ENCODE measurements at places on chromosomes 2 and 18.
A peak's percentile ranks its signal among the peaks of the same experiment; 100 is the strongest.

- no peak for DNase-seq
Measured at GRCh38 chr2:9398881-9399780, 24.2 kb downstream of the ITGB1BP1 start.

GRCh38 chr2:9178904-9179571 lies 27.6 kb upstream of the ASAP2 start:
- DNase-seq: no peak

GRCh38 chr2:48089644-48090043 lies 183.3 kb upstream of the FBXO11 start:
- no peak for DNase-seq

DNA sequence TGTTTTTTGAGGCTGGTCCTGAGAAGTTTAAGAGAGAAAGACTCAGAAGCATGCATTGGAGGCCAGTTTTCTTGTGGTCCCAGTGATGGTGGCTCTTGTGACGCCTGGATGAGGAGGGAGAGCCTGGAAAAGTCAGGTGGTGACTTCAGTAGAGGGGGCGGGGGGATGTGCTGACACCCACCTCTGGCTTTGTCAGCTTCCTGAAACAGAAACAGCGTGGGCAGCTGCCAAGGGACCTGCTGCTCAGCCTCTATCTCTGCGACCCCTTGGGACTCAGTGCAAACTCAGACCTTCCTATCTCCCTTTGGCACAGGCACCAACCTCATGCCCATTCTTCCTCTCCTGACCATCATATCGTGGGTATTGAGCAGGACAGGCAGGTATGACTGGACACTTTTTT lies 6.4 kb downstream of the TGFBRAP1 start:
- DNase-seq: no peak

DNA sequence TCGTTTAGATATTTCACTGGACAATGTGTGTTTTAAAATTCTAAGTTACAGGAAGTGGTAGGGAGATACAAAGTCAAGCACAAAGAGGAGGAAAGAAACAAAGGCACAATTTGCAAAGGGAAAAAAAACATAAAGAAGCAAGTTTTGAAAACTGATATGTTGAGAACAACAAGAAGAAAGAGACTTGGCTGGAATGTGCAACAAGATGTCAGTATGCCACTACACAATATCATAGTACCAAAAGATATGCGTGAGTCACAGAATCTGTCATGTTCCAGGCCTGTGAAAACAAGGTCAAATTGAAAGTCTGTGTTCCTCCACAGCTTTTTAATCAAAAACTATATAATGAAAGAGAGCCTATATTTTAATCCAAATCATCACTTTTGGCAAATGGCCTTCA lies 12.0 kb downstream of the EXOC6B start:
- DNase-seq: no peak

DNA sequence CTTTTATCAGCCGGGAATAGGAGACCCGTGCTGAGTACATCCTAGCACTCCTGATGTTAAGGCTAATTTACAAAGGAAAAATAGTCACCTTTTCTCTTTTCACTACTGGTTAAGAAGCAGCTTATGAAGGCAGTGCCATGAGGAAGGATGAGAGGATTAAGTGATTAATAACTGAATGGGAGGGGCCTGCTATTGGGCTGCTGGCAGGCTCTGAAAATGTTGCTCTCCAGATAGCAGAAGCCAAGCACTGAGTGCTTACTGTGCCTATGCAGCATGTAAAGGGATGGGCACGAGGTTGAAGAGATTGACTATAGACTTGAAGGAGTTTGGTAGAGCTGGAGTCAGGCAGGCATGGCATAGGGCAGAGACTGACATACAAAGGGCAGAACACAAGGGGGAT lies 282.4 kb upstream of the THSD7B start:
- no peak for DNase-seq

DNA sequence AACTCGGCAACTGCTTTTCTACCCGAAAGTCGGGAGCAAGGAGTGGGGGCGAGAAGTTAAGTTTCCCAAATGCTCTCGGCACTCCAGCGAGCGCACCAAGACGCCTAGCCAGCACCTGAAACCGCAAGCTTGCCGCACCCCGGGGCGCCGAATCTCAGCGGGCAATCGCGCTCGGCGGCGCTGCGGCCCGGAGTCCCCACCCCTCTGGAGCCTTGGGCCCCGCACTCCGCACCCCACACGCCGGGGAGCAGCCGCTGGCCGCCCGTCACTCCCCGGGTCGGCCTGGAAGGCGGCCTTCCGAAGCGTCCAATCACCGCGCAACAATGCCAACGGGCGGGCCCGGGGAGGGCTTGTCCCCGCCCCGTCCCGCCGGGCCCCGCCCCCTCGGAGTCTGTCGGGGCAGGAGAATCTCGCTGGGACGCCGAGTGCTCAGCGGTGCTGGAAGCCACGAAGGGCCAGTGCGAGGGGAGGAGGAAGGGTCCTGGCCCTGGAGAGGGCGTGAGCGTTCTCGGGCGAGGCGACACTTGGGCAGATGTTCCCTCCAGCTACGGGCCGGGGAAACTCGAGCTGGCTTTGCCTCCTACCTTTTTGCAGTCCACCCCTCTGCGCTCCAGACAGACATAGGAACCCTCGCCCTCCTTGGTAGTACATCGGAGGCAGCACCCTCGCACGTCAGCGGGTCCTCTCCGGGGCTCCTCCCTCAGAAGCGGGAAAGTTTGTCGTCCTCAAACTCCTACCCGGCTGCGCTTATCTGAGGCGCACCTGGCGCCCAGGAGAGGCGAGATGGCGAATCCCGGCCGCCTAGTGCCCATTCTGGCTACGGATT lies 1.1 kb upstream of the ZBTB7C start:
- DNase-seq: no peak

DNA sequence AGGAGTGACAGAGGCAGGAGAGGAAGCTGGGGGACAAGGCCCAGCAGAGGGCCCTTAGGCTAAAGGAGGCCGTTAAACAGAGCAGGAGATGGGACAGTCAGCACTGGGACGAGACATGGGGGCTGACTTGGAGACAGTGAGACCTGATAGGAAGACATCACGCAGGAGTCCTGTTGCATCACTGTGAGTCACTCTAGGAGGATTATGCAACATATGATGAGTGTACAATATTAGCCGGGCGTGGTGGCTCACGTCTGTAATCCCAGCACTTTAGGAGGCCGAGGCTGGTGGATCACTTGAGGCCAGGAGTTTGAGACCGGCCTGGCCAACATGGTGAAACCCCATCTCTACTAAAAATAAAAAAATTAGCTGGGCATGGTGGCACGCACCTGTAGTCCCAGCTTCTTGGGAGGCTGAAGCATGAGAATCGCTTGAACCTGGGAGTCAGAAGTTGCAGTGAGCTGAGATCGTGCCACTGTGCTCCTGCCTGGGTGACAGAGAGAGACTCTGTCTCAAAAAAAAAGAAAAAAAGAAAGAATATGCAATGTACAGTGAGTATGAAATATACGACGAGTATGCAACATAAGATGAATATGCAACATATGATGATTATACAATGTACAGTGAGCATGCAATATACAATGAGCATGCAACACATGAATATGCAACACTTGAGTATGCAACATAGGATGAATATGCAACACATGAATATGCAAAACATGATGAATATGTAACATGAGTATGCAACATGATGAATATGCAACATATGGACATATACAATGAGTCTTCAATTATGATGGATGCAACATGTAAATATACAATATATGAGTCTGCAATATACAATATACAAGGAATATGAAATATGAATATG lies 83.3 kb upstream of the ID2 start:
- DNase-seq: peak; percentile 25

- DNase-seq: no peak
Measured at GRCh38 chr2:80361904-80362303, 57.4 kb upstream of the LRRTM1 start.

DNA sequence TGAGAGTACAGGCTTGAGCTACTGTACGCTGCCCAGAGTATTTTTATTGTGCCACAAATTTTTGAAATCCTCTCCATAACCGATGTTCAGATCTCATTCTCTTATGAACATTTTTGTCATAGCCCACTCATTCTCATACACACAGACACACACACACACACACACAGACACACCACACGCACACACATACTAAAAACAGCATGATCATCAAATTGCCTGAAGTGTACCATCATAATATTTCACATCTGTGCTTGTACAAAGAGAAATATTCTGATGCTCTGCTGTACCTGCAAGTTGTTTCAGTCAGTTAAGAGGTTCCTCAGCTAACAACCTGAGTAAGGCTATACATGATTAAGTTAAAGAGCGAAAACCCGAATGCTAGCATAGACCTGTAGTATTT lies 95.1 kb downstream of the LRRTM1 start:
- DNase-seq: no peak

GRCh38 chr18:64852281-64852680 lies 703.4 kb upstream of the LINC00305 start:
- DNase-seq: no peak

- DNase-seq: no peak
Measured at GRCh38 chr2:238703436-238703835, 144.4 kb upstream of the TWIST2 start.

DNA sequence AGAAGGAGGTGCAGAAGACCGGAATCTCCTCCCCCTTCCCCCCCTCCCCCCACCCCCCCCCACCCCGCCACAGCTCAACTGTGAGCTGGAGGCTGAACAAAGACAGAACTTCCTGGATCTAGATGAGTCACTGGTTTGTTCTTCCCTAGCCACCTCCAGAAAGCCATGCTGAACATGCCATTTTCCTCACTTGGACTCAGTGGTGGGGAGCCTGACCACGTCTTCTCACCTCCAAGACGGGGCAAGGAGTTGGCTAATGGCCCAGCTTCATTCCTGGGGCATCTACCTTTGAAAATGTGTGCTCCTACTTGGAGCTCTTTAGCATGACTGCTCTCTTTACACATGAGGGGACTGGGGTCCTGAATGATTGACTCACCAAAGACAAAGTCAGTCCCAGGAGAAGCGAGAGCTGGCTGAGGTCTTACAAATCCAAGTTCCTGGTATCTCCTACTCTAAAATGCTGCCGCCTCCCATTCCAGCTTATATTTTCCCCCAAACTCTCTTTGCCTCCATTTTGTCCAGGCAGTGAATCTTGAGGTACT lies 22.6 kb upstream of the FZD5 start:
- no peak for DNase-seq
